ENCODE measurements at places on chromosomes 11 and 22.

DNA sequence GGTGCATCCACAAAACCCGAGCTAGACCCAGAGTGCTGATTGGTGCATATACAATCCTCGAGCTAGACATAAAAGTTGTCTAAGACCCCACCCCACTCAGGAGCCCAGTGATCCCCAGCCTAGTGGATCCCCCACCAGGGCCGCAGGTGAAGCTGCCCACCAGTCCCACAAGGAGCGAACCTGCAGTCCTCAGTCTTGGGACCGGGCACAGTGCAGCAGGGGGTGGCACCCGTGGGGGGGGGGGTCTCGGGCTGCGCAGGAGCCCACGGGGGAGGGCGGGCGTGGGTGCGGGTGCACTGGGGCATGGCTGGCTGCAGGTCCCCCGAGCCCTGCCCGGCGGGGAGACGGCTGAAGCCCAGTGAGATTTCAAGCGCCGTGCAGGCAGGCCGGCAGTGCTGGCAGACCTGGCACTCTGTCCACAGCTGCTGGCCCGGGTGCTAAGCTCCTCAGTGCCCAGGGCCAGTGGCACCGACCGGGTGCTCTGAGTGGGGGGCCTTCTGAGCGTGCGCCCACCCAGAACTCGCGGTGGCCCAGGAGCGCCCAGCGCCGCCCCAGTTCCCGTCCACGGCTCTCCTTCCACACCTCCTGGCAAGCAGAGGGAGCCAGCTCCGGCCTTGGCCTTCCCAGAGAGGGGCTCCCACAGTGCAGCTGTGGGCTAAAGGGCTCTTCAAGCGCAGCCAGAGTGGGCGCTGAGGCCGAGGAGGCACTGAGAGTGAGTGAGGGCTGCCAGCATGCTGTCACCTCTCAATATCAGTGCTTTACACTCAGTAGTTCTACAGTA lies 989.1 kb downstream of the FAM181B start:
- no peak for DNase-seq

DNA sequence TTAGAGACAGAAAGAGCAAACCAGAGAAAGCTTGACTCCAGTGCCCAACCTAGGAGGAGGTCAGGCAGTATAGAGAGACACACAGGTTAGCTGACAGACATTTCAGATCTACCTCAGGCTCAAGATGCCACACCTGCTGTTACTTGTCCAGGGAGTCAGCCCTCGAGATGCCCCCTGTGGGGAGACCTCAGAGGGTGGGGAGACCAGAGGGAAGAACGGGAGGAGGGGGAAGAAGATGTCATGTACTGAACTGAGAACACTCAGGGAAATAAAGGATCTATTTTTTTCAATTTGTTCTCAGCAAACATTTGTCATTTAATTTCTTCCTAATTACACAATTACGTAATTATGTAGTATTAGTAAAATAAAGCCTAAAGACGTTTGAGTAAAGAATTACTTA lies 196.3 kb upstream of the CADM1 start:
- no peak for DNase-seq

GRCh38 chr22:40707154-40707553 lies 27.9 kb downstream of the MCHR1 start:
- no peak for DNase-seq

GRCh38 chr11:59669611-59670009 lies 773 bp upstream of the PATL1 start:
- DNase-seq = no peak

GRCh38 chr11:12122083-12122482 lies 11.7 kb downstream of the MICAL2 start:
- DNase-seq = no peak

DNA sequence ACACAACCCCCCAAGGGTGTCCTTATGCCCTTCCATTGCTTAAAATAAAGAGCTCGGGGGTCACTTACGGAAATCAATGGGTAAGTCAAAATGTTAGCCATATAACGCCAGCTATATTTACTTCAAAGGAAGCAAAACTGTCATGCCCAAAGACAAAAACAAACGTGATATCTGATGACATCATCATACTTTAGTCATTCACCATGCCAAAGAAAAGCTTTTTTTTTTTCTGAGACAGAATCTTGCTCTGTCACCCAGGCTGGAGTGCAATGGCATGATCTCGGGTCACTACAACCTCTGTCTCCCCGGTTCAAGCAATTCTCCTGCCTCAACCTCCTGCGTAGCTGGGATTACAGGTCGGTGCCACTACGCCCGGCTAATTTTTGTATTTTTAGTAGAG lies 47.7 kb upstream of the SC5D start:
- no peak for DNase-seq

DNA sequence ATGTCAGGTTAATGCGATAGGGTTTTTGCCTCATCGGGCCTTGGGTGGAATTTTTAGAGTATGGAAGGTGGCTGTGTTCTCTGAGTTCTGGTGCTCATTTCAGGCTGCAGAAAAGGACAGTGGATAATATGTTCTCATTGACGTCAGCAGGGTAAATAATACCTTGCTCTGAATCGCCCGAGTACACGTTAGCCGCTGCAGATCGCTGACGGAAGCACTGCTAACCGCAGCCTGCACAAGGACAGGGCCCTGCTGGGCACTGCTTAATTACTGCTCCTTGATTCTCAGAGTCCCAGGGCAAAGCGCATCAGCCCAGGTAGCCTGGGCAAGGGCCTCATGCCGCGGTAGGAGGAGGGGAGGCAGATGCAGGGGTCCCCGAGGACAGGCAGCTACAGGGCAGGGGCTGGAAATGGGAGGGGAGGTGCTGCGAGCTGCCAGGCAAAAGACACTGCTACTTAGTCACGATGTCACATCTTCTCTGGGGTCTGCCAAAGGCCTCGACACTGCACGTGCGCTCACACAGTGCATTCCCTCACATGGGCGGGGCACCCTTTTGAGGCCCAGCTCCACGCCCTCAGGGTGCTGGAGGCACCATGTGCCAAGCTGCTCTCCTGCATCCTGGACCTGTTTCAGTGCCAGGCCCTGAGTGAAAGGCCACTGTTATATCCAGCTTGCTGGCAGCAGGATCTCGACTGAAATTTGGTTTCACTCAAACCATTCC lies 35.2 kb downstream of the PPP2R1B start:
- no peak for DNase-seq

- DNase-seq = no peak
These were observed 13.9 kb upstream of the KCTD17 start for GRCh38 chr22:37037669-37038068.

GRCh38 chr11:61679893-61680621 lies at the start of gene DAGLA:
Gene DAGLA (plus strand): TSS chr11:61680391. CDS start chr11:61720156, 39,765 bp downstream.
- peak; percentile 58 for DNase-seq

DNA sequence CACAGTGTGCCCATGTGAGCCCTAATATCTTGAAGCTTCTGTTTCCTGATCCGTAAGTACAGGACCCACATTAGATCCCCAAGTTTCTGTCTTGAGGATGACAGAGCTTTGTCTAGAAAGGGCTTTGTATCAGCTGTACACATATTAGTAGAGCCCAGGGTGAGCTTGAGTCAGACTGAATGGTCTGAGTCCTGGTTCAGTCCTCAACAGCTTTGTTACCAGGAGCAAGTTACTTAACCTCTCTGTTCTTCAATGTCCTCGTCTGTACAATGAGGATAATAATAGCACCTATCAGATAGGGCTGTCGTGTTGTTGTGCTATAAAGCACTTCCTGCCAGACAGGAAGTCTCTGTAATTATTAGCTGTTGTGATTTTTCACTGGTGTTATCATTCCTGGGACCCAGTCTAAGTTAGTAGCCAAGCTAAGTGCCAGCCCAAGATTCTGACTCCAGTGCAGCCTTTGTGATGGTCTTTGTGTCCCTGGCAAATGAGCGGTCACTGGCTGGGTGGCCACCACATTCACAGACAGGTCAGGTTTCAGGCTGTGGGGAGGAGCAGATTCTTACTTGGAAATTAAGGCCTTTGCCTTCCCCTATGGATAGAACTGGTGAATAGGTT lies 6.8 kb downstream of the TOM1 start:
- DNase-seq = no peak

GRCh38 chr22:19037282-19038163 lies 84.7 kb downstream of the DGCR2 start:
- DNase-seq = no peak

DNA sequence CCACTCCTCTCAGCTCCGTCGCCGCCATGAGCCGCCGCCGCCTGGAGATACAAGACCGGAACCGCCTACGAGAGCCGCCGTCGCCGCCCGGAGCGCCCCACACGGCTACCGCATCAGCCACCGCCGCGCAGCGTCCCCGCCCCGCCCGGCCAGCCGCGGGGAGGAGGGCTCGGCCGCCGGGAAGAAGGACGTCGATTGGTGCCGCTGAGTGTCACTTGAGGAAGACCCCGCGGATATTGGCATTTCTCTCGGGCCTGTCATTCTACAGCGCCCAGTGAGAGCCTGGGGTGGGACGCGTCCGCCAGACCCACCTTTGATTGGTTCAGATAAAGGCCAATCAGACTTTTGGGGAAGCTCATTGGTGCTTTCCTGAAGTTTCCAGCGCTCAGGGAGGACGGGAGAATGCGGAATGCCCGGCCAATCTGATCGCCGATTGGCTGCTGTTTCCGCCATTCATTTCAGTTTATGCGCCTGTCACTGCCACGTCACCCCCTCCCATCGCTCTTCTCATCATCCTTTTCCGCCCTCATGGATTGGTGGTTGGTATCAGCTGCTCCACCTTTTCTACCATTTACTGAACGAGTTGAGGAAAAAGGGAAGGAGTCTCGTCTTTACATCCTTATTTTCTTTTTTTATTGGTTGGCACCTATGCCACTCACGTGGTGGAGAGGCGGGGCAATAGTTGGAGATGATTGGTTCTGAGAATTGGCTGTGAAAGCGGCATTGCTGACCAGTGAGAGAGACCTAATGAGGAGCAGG lies at the start of gene OSBP:
Gene OSBP, minus strand, starts transcription at position 138 of the 759 bp plus-strand sequence. Its CDS starts 110 bp downstream, at position 28.
- peak; percentile 100 for DNase-seq

DNA sequence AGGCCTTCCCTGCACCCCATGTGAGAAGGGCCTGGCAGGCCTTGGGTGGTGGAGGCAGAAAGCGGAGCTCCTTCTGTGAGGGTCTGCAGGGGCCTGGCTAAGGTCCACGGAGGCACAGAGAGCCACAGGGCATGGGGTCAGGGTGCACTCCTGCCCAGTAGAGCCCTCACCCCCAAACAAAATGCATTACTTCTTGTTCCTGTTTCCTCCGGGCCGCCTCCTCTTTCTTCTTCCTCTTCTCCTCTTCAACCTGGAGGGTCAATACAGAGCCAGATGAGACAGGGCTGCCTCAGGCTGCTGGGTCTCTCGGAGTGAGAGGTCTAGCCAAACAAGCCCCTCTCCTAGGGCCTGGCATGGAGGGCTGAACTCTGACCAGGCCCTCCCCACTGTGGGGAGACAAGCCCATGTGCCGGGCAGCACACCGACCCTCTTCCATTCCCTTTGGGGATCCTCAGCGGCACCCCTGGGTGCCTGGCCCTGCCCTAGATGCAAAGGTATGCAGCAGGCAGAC lies 10.3 kb upstream of the NAP1L4 start:
- no peak for DNase-seq

DNA sequence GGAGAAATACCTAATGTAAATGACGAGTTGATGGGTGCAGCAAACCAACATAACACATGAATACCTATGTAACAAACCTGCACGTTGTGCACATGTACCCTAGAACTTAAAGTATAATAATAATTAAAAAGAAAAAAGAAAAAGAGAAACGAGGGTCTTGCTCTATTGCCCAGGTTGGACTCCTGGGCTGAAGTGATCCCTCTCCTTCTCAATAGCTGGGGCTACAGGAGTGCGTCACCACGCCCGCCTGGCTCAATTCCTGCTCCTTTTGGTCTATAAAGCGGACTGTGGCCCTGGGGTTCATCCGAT lies 521 bp upstream of the PTS start:
- DNase-seq = no peak

DNA sequence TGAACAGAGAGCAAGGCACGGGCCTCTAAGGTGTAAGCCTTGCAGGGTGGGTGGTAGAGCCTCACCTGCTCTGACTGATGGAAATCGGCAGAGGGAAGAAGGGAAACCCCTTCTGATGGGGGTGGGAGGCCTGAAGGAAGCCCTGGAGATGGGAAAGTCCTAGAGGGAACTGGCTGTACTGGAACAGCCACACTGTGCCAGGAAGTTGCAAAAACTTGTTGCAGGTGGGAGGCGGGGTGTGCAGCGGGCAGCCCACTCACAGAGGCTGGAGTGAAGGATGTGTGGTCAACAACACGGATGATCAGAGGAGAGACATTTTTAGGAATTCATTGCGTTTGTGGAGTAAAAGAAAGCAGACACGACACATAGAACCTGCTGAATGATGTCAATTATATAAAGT lies 91.3 kb downstream of the ZC3H12C start:
- DNase-seq = no peak

GRCh38 chr11:115581871-115582639 lies 77.8 kb upstream of the CADM1 start:
- DNase-seq = peak; percentile 52

Data from spinal cord (tissue), 10 donors.